Foreskin keratinocyte (primary cell): ENCODE measurements at places on chromosomes 7 and 10. TPM values are rescaled to one million over a fixed set of nuclear protein-coding genes. Genes with fewer than 3 reads are reported as not detected.

DNA sequence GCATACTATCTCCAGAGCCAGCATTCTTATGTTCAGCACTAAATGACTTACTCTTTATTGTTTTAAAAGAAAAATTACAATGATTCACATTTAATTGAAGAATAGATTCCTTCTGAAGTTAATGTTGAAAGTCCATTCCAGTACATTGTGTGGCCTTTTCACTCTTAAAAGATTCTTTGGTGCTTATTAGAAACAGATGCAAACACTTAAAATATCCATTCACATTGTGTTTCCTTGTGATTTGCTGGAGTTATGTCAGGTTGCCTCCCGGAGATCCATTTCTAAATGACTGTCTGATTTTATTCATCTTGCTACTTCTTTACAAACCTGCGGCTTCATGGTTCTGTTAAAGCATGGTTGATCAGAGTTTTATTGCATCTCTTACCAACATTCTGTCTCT lies 152.8 kb downstream of the FOXP2 start:
- DNase-seq: no peak

- DNase-seq: no peak
Observed at GRCh38 chr7:127239814-127240213, 12.9 kb downstream of the GRM8 start.

- DNase-seq: no peak
Observed at GRCh38 chr10:91702620-91703019, 69.7 kb upstream of the PPP1R3C start.

DNA sequence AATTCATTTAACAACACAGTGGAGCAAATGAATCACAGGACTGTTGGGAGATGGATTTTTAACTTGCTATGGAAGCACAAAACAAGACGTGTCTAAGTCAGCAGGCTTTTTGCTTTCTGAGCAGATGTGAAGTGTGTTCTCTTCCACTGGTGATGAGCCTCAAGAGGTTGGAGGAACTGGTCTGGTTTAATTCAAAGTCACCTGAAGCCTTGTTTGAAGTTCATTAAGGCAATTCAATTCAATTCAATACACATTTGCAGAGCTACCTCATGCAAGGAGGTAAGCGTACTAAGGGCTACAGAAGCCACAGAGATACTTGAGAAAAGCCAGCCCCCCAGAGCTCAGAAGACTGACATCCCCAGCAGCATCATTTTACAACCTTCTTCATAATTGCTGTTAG lies 68.4 kb upstream of the PALS2 start:
- DNase-seq: no peak

- DNase-seq: no peak
Observed at GRCh38 chr7:97025983-97026714, 1.5 kb upstream of the DLX5 start.

GRCh38 chr10:32266979-32267378 lies 80.0 kb downstream of the EPC1 start:
- DNase-seq: no peak

DNA sequence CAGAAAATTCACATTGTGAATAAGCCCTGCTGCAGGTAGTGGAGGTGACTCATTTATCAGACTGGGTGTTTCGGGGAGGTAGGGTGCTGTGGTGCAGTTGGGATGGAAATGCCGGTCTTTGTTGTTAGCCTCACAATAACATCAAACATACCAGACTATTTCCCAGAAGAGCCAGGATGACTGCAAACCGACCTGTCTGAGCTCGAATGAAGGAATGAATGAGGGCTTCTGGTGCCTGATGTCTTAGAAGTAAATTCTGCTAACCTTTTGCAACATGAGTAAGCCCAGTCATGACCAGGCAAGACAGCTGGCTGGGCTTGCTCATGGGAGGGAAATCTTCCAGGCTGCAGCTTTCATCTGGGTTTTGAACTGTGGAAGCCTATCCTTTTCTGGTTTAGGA lies 2.4 kb upstream of the VDAC2 start:
- DNase-seq: peak; percentile 100

DNA sequence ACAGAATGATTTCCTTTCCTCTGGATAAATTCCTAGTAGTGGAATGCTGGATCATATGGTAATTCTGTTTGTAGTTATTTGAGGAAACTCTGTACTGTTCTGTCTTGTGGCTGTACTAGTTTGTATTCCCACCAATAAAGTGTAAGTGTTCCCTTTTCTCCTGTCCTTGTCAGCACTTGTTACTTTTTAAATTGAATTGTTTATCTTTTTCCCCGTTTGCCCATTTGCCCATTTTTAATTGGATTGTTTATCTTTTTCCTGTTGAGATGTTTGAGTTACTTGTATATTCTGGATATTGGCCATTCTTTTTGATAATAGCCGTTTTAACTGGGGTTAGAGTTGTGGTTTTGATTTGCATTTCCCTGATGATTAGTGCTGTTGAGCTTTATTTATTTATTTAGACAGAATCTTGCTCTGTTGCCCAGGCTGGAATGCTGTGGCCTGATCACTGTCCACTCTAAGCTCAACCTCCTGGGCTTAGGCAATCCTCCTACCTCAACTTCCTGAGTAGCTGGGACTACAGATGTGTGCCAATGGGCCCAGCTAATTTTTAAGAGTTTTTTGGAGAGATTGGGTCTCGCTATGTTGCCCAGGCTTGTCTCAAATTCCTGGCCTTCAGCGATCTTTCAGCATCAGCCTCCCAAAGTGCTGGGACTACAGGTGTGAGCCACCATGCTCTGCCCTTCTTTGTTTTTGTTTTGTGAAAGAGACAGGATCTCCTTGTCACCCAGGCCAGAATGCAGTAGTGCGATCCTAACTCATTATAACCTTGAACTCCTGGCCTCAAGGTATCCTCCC lies 23.0 kb downstream of the BMPR1A start:
- no peak for DNase-seq

DNA sequence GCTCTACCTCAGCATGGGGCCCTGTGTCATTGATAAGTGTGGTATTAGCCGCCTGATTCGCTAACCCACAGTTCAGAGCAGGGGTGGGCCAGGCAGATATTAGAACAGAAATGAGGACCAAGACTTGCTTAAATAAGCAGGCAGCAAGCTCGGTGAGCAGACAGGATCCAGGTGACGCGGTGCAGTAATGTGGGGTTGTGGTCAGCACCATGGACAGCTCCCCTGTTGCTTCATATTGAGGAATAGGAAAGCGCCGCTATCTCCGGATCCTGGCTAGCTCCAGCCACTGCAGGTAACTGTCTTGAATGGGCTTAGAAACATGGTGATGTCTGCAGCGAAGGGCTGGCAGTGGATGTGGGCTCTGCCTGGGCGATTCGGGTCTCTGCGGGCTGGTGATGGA lies 51.3 kb upstream of the GPR26 start:
- peak; percentile 35 for DNase-seq

GRCh38 chr10:34528320-34528719 lies 286.8 kb downstream of the PARD3 start:
- peak; percentile 91 for DNase-seq

GRCh38 chr10:63788152-63788821 lies 267.1 kb downstream of the REEP3 start:
- no peak for DNase-seq

DNA sequence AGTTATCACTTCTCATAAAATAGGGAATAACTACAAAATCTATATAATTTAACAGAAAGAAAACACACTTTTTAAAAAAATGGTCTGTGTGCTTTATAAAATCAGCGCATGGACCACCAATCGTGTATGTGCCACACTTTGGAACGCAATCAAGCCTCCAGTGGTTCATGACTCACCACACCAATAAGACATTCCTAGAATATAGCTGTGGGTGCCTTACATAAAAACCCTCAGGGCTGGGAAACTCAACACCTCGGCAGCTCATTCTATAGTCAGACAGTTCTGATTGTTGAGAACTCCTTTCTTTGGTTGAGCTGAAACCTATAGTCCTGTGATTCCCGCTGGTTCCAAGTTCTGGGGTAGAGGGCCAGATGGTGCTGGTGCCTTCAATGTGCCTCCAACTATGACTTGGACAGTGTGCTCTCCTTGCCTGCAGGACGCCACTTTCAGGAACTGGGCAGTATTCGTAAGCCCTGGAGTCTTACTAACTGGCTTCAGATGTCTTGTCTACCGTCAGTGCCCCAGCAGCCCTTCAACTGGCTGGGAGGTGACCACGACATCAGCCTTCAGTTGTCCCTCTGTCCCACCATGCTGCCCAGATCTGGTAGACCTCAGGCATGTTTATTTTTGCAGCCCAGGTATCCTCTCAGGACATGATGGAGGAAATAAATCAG lies 135.7 kb upstream of the GDF10 start:
- peak; percentile 87 for DNase-seq

DNA sequence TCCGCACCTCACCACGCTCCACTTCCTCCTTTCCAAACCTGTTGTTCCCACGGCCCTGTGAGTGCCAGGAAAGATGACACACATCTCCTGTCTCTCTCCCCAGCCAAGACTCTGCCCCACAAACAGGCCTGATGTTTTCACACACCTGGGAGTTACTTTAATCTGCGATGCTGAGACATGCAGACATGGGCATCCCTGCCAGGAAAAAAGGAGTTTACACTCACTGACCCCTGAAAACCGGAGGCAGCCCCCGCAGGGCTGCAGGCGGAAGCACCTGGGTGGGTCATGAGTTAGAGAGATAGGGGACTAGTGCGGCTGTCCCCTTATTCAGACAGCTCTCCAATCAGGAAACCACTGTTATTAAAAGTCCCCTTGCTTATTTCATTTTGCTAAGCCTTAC lies 106.4 kb upstream of the CARD11 start:
- no peak for DNase-seq

- DNase-seq: no peak
Observed at GRCh38 chr7:132275416-132276233, 300.6 kb downstream of the PLXNA4 start.

- DNase-seq: no peak
Observed at GRCh38 chr10:16915300-16915699, 98.1 kb upstream of the RSU1 start.

- DNase-seq: peak; percentile 34
Observed at GRCh38 chr10:9254353-9254752, 1199.9 kb downstream of the GATA3 start.

GRCh38 chr10:121525251-121526134 lies 72.8 kb downstream of the FGFR2 start:
- DNase-seq: no peak

DNA sequence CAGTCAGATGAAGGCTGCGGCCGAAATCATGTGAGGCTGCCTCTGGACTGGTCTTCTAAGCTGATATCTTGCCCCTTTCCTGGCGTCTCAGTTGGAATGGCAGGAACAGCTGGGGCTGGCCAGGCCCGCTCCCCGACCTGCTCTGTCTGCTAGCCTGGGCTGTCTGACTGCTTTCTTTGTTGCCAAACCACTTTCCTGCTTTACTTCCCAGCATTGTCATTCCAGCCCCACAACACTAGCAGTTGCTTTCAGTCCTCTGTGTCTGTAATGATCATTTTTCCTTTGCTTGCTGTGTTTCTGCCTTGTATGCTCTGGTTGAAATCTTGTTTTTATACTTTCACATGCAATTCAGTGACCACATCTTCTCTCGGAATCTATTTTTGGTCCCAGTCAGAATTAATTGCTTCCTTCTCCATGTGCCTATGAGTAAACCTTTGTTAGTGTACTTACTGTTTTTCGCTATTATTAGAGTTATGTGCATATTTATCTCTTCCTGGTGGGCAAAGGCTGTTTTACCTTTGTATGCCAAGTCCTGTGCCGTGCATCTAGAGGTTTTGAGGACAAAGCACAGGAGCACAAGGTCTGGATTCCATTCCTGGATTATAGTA lies 21.6 kb downstream of the PRPF18 start:
- DNase-seq: no peak

- DNase-seq: no peak
Observed at GRCh38 chr10:129078746-129079145, 388.3 kb upstream of the MGMT start.

GRCh38 chr7:157228864-157229422 lies 90.2 kb downstream of the UBE3C start:
- no peak for DNase-seq

DNA sequence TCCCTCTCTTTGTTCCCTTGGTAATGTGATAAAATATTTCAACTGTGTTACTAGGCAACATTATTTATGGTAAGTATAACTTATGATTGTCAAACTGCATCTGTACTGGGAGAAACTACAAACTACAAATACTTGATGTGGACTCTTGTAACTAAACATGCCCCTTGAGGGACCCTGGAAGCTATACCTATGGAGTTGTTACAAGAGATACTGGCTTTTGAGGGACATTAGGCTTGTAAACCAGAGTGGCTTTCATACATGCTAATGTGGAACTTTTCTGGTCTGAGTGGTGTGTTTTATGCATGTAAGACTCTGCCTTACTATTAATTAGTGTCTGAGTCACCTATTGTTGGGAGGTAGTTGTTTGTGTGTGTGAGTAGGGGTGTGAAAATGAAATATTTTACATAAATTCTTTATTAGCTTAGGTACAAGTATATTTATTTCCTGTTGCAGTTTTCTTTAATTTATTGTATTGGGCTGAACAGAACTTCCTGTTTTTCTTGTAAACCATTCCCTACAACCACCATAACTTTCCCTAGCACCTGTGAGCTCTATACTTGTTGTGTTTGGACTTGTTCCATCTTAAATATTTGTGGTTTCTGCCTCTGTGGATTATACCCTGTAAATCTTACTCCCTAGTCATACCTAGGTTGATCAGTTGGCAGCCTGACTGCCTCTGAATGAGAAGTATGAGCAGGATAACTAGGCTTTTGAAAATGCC lies 49.8 kb downstream of the STK31 start:
- DNase-seq: peak; percentile 95

- DNase-seq: no peak
Observed at GRCh38 chr10:58014436-58014835, 253.3 kb downstream of the IPMK start.

- DNase-seq: no peak
Observed at GRCh38 chr10:47061776-47062175, 150.5 kb downstream of the PTPN20 start.

DNA sequence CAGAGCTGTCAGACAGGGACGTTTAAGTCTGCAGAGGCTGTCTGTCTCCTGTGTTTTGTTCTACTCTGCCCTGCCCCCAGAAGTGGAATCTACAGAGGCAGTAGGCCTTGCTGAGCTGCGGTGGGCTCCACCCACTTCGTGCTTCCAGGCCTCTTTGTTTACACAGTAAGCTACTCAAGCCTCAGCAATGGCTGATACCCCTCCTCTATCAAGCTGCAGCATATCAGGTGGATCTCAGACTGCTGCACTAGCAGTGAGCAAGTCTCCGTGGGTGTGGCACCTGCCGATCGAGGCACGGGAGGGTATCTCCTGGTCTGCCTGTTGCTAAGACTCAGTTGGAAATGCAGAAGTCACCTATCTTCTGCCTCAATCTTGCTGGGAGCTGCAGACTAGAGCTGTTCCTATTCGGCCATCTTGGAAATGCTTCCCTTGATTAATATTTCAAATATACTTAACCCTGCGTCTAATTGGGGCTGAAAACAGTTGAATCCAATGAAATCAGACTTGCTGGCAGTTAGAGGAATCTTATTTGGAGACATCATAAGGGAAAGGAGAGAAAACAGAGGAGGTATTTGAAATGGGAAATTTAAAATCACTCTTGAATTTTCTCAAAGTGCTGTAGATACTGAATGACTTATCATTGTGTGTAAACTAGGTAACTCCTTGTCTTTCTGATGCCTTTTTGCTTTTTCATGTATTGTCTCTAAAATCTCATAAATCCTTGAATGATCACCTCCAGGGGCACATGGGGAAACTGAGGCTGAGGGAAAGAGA lies 13.8 kb upstream of the CYP3A5 start:
- DNase-seq: no peak

GRCh38 chr10:132517951-132518521 lies 19.6 kb upstream of the INPP5A start:
- DNase-seq: no peak

Gene PTN
- 0.30 and 0.38 TPM in 2 replicates for polyA plus RNA-seq

Gene COL1A2
- 0.37 and 1.4 TPM in 2 replicates for polyA plus RNA-seq

Gene LRRC17
- 0.17 and 0.20 TPM in 2 replicates for polyA plus RNA-seq

Gene PLEKHS1
- polyA plus RNA-seq: not detected in 2 replicates

Gene TIMM23B
- polyA plus RNA-seq: 5.1 and 5.5 TPM in 2 replicates

Gene SPDYE2
- polyA plus RNA-seq: not detected in 2 replicates

Gene DPYSL4
- polyA plus RNA-seq: 0.62 and 1.0 TPM in 2 replicates

Gene RADIL
- polyA plus RNA-seq: 0.04 and 0.11 TPM in 2 replicates

Gene DCLRE1A
- polyA plus RNA-seq: 3.0 and 3.4 TPM in 2 replicates
